ENCODE measurements at places on chromosomes 7 and 10. TPM values are rescaled to one million over a fixed set of nuclear protein-coding genes. Genes with fewer than 3 reads are reported as not detected.
A peak's percentile ranks its signal among the peaks of the same experiment; 100 is the strongest.

- no peak for DNase-seq
- no peak overlapping the region for H3K4me3 ChIP-seq
- H3K27ac ChIP-seq, result no peak overlapping the region
Measured at GRCh38 chr10:63210611-63211196, 77.6 kb downstream of the NRBF2 start.

DNA sequence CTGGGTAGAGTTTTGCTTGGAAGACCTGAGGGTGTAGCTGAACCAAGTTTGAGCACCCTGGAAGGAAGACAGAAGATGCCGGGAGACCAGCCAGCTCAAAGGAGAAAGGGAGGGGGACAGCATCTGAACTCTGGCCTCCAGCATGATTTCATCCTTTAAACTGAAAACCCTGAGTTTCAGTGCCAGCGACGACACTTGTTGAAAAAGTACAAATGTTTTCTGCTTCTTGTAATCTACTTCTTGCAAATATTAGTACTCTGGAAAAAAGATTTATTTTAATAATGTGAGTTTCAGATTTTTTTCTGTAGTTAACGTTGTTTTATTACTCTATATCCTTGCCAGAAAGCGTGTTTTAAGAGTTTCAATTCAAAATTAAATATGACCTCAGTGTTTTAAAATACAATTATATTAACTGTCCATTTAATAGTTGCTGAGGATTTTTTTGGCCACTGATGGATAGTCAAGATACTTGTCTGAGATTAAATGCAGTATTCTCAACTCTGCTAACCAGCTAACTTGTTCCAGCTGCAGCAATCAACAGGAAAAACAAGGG is 227.7 kb downstream of the MGMT start:
- DNase-seq, result peak; percentile 90
- no peak overlapping the region for H3K4me3 ChIP-seq
- H3K27ac ChIP-seq, result no peak overlapping the region
- H3K27me3 ChIP-seq, result no peaks in the 10 kb centered on the region

- H3K4me1 ChIP-seq, result peaks cover 40% of the 10 kb centered on the region
- H3K4me3 ChIP-seq, result no peak overlapping the region
- no peaks in the 10 kb centered on the region for H3K36me3 ChIP-seq
- no peak overlapping the region for H3K27ac ChIP-seq
- H3K27me3 ChIP-seq, result no peaks in the 10 kb centered on the region
Measured at GRCh38 chr7:92720604-92721350, 115.6 kb downstream of the CDK6 start.

DNA sequence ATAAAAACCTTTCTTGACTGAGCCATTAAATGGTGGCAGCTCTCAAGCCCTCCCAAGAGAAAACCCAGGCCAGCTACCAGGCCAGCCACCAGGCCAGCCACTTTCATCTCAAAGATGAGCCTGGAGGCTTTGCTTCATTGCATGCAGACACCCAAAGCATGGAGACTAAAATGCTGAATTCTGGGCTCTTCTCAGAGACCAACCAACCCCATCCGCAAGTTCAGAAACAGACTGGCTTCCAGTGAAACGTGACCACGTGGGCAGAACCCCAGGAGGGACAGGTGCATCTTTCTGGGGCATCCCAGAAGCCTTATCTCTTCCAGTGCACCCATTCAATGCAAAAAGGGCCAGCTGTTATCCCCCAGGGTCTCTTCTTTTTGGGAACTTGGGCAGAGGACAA is 20.9 kb downstream of the CHST15 start:
- H3K4me3 ChIP-seq, result no peak overlapping the region
- no peaks in the 10 kb centered on the region for H3K36me3 ChIP-seq
- DNase-seq, result no peak

DNA sequence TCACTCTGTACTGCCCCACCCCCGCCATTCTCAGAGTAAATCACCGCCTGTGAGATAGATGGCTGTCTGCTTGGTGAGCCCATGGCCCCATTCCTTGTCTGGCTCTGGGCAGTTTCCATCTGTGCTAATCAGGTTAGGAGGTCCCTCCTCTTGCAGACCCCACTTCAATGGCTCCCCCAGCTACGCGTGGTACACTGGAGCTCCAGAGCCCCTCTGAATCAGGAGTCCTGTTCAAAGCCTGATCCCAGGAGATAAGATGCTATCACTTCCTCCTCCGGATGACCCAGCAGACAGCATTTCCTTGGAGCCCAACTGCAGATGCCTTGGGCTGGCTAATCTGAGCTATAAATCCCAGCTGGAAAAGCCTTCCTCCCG is 122.3 kb downstream of the SH3PXD2A start:
- H3K4me1 ChIP-seq, result peaks cover 7% of the 10 kb centered on the region
- no peaks in the 10 kb centered on the region for H3K27me3 ChIP-seq
- no peak for DNase-seq
- no peak overlapping the region for H3K27ac ChIP-seq
- H3K4me3 ChIP-seq, result no peak overlapping the region
- no peaks in the 10 kb centered on the region for H3K36me3 ChIP-seq

DNA sequence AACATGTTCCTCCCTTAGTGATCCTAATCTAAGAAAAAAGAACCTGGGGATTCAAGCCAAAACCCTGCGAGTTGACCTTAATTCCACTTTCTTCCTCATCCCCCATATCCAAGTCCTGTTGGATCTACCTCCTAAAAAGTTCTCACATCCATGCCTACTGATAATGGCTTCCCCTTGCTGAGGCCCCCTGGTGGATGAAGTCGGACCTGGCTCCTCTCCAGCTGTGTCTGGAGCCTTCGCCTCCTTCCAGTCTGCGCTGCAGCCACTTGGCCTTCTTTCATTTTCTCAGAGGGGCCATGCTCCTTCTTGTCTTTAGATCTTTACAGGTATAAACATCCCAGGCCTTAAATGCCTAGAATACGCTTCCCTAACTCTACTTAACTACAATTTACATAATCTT is 8.1 kb downstream of the PDE1C start:
- no peak overlapping the region for H3K4me3 ChIP-seq
- no peaks in the 10 kb centered on the region for H3K27me3 ChIP-seq
- no peak overlapping the region for H3K27ac ChIP-seq
- no peaks in the 10 kb centered on the region for H3K4me1 ChIP-seq
- H3K36me3 ChIP-seq, result no peaks in the 10 kb centered on the region

DNA sequence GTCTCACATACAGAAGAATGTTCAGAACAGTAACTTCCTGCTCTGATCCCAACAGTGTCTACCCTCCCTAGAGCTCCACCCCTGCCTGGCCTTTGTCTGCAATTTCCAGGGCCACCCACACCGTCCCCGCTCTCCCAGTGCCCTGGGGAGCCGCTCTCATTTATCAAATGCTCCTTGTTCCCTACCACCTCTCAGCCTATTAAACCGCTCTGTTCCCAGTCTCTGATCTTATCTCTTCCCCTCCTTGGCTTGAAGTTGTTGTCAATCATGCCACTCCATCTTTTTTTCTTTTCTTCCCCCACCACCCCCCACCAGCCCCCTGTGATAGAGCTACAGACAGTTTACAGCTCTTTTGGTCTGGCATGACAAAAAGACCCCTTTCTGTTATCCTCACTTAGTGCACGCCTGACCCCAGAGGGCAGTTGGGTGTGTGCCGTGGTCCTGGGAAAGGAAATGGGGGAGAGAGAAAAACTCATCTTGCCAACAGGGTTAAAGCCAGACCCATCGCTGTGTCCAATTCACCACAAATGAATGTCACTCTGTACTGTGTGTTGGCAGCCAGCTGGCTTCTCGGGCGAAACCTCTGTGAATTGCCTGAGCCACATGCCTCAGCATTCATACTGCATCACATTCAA is 28.8 kb upstream of the HECTD2 start:
- no peak overlapping the region for H3K4me3 ChIP-seq
- peak; percentile 20 for DNase-seq
- no peak overlapping the region for H3K27ac ChIP-seq
- no peaks in the 10 kb centered on the region for H3K36me3 ChIP-seq
- no peaks in the 10 kb centered on the region for H3K27me3 ChIP-seq

GRCh38 chr7:148802101-148802493 is 82.0 kb downstream of the EZH2 start:
- peaks cover 84% of the 10 kb centered on the region for H3K36me3 ChIP-seq
- H3K27me3 ChIP-seq, result no peaks in the 10 kb centered on the region
- no peaks in the 10 kb centered on the region for H3K4me1 ChIP-seq
- no peak overlapping the region for H3K4me3 ChIP-seq
- no peak for DNase-seq
- H3K27ac ChIP-seq, result no peak overlapping the region

GRCh38 chr10:31477584-31477983 is 158.6 kb downstream of the ZEB1 start:
- H3K4me3 ChIP-seq, result no peak overlapping the region
- H3K27me3 ChIP-seq, result no peaks in the 10 kb centered on the region
- no peaks in the 10 kb centered on the region for H3K4me1 ChIP-seq
- H3K36me3 ChIP-seq, result no peaks in the 10 kb centered on the region
- no peak for DNase-seq

- H3K27me3 ChIP-seq, result no peaks in the 10 kb centered on the region
- H3K36me3 ChIP-seq, result no peaks in the 10 kb centered on the region
- H3K27ac ChIP-seq, result no peak overlapping the region
- H3K4me3 ChIP-seq, result no peak overlapping the region
Measured at GRCh38 chr10:76172020-76172419, 740.6 kb downstream of the LRMDA start.

GRCh38 chr7:17108049-17108584 is 190.3 kb upstream of the AHR start:
- DNase-seq, result no peak
- no peak overlapping the region for H3K4me3 ChIP-seq
- no peaks in the 10 kb centered on the region for H3K36me3 ChIP-seq
- no peaks in the 10 kb centered on the region for H3K4me1 ChIP-seq

DNA sequence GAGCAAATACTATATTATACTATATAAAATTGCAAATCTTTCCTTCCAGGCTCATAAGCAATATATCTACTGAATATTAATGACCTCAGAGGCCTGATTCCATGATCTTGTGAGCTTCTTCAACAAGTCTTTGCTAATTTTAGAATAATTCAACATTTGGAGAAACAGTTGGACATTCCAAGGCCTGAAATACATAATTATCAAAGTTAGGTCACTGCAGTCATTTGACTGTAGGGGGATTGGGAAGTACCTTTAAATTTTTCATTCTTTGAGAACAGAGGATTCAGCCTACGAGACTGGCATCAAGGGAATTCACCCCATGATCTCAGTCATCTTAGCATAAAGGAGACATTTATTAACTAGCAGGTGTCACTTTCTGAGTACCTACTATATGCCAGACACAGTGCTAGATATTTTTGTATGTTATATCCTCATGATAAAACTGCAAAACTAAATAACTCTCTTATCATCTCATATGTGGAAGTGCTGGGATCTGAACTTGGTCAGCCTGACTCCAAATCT is 85.4 kb downstream of the DOCK4 start:
- no peak for DNase-seq
- H3K36me3 ChIP-seq, result no peaks in the 10 kb centered on the region
- H3K27me3 ChIP-seq, result no peaks in the 10 kb centered on the region
- no peak overlapping the region for H3K27ac ChIP-seq
- H3K4me3 ChIP-seq, result no peak overlapping the region

DNA sequence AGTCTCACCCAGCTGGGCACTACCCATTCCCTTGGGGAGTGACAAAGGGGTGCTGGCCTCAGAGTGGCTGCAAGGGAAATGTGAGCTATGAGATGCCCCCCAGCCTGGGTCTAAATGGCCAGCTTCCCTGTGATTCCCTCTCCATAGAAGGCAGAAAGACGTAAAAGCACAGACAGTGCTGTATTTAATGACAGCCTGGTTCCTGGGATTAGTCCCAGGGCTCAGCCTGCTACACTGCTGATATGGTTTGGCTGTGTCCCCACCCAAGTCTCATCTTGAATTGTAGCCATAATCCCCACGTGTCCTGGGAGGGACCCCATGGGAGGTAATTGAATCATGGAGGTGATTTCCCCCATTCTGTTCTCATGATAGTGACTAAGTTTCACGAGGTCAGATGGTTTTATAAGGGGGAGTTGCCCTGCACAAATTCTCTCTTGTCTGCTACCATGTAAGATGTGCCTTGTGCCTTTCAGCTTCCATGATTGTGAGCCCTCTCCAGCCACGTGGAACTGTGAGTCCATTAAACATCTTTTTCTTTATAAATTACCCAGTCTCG is 23.9 kb upstream of the CALN1 start:
- no peak for DNase-seq
- H3K4me3 ChIP-seq, result no peak overlapping the region
- no peaks in the 10 kb centered on the region for H3K4me1 ChIP-seq
- no peaks in the 10 kb centered on the region for H3K27me3 ChIP-seq
- H3K36me3 ChIP-seq, result no peaks in the 10 kb centered on the region
- H3K27ac ChIP-seq, result no peak overlapping the region

DNA sequence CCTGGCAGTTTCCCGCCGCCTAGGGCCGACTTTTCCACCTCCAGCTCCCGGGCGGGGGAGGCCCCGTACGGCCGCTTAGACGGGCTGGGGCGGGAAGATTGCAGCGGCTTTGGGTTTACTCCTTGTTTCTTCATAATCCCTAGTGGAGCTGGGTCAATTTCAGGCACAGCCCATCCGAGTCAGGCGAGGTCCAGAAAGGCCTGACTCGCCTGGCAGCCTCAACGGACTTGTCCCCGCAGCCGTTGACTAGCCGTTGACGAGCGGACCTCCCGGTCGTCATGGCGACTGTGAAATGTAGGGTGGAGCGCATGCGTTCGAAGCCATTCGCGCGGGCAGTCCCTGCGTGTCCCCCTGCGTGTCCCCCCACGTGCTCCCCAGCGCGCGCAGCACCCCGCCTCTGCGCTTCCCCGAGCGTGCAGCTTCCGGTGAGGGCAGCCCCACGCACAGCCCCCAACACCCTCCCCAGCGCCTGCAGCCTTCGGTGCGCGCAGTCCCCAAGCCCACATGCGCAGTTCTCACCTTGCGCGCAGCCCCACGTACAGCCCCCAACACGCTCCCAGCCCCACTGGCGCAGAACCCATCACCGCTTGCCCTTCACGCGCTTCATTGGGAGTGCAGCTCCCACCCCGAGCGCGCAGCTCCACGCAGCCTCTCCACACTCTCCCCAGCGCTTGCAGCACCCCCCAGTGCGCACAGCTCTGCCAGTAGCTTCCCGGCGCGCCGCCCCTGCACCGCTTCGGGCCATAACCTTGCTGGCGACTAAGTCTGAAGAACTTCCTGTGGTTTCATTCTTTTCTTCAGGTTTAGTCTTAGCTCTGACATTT is 67.8 kb downstream of the TBX20 start:
- peak overlapping the region; percentile 11 for H3K4me3 ChIP-seq
- no peak overlapping the region for H3K27ac ChIP-seq
- H3K27me3 ChIP-seq, result peaks cover 16% of the 10 kb centered on the region
- no peaks in the 10 kb centered on the region for H3K36me3 ChIP-seq
- DNase-seq, result peak; percentile 31

TMEM26 gene
- 8.1 TPM for polyA plus RNA-seq

NXPH1 gene
- not detected for polyA plus RNA-seq

DBNL gene
- 67.0 TPM for polyA plus RNA-seq

TMEM178B gene
- polyA plus RNA-seq, result 3.6 TPM

FAM200A gene
- 15.5 TPM for polyA plus RNA-seq

HOXA11 gene
- polyA plus RNA-seq, result 0.23 TPM

Measured in left lung (tissue), 14 donors.